ENCODE measurements at places on chromosomes 1 and 21.

GRCh38 chr1:213820362-213821149, 167.2 kb upstream of the PROX1 start:
- no peak for DNase-seq

- DNase-seq = peak; percentile 98
These were observed 252.5 kb upstream of the C1orf105 start for GRCh38 chr1:172167796-172168596.

DNA sequence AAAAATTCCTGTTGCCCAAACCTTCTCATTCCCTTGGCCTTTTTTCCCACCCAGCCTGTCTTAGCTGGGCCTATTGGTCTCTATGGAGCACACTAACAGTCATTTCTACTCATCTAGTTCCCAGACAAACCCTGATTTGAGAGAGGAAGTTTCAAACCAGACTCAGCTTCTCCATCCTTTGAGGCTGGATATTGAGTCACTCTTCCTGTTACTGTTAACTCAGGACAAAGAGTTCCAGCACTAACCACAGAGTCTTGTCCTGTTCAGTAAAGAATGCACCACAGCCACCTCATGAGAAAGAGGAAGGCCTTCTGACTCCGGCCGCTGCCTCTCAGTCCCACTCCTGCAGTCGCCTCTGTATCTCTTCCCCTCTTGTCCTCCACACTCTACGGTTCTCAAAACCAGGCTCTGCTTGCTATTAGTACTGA, 137.8 kb downstream of the PTPRC start:
- peak; percentile 88 for DNase-seq

DNA sequence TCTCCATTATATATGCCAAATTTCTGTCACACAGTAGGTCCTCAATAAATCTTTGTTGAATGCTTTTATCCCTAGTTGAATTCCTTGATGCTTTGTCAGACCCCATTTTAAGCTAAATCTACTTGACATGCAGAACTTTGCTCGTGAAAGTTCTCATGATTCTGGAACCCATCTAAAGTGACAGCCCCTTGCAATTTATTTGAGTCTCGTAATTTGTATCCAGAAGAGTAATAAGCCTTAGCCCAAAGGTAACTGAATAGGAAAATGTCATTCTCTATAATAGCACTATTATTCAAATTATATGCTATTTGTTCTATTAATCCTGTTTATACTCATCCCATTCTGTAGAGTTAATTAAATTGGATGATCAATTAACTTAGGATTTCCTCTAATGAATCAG, 466.6 kb upstream of the OLFM3 start:
- no peak for DNase-seq

DNA sequence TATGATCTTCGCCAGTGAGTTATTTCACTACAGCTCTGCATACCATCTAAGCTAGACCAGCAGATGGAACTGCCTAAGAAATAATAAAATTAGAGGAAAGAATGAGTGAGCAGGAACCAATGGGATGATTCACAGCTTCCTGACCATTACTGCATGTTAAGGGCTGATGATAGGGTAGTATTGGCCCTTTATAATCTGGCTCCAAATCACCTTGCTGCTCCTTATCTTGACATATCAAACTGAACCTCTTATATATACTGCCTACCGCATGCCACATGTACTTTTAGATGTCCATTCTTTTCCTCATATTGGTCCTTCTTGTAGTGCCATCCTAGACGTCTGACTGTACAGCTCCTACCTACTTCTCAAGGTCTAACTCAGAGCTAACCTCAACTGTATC, 524.4 kb downstream of the DPYD start:
- DNase-seq = peak; percentile 19

GRCh38 chr1:50538476-50538875, 115.2 kb upstream of the DMRTA2 start:
- no peak for DNase-seq

DNA sequence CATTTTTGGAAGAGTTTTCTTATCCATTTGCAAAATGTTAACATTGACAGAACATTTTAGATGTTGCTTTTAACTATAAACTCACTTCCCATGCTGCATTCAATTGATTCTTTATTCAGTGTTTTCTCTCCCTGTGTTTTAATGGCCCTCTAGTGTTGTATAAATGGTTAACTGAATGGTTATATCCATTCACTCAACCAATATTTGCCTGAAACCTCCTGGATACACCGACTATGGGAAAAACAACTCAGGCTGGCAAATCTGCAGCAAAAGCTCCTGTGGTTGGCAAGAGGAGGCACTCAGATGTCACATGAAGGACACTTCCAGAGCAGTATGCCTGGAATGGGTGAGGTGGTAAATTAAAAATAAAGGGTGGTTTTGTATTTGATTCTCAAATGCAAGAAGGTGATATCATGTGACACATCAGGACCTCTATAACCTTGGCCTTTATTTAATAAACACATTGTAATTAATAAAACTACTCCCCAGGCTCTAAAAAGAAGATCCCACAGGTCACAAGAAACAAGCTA, 107.6 kb downstream of the BCAR3 start:
- DNase-seq = no peak

- peak; percentile 8 for DNase-seq
These were observed 576.1 kb upstream of the RGS18 start for GRCh38 chr1:191582169-191582568.

DNA sequence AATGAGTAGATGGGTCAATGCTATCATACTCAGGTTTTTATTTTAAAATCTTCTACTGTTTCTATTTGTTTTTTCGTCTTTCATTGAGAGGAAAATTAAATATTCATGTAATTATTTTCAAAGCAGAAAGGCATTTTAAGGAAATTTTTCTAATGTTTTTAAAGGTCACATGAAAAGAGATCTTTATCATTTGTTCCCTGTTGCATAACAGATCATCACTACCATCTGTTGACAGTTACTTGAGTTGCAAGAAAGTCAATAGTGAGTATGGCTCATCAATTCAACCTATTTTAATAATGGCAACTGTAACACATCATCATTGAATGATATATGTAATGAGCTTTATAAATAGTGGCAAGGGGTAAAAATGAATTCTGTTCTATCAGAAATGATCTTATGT, 369.7 kb downstream of the DPYD start:
- DNase-seq = no peak

- peak; percentile 63 for DNase-seq
These were observed 373.8 kb downstream of the TGFB2 start for GRCh38 chr1:218718977-218719376.

DNA sequence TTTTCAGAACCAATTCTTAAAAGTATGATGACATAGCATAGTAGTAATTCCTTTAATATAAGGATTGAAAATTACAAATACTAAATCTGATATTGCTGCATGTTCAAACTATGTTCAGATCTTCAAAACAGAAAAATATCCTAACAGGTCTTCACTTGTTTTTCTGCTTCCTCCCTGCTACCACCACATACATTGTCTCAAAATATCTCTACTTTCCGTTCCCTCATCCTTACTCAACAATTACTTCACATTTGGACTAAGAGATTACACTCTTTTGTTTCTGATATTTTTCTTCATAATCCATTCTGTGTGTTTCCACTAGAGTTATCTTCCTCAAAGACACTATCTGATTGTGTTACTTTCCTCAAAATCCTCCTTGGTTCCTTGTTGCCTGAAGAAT, 125.1 kb downstream of the NEK7 start:
- no peak for DNase-seq

DNA sequence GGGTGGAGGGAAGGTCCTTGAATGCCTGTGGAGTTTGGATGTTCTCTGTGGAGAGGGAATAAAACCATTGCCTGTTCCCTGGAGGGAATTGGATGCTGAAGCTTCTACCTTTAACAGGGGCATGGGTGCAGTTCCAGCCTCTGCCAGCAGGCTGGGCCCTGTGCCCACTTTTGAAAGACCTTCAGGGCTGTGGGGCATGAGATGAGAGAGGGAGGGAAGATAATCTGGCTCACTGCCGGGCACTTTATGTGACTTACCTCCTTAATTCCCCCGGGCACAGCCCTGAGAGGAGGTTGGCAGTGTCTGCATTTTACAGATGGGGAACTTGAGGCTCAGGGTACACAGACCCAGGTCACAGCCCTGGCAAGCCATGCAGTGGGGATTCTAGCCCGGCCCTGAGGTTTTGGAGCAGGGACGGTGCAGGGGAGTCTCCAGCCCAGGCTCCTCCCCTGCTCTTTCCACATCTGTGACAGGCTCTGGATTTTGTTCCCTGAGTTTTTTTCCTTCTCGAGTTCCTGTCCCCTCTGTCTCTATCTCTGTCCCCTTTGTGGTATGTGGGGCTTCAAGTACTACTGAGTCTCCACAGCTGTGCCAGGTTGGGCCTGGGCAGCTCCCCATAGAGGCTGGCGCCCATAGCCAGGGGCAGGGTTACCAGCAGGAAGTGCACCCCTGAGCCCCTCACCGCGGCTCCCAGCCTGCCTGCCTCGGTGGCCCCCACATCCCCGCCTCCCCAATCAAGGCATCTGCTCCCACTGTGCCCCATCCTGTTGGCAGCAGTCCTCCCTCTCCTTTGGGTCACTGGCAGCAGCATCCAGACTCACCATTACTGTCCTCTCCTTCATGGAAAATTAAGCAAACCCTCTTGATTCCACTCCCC, 14.0 kb upstream of the THEMIS2 start:
- DNase-seq = peak; percentile 83

GRCh38 chr1:58928514-58928913, 144.7 kb upstream of the JUN start:
- no peak for DNase-seq

- DNase-seq = no peak
These were observed 15.5 kb downstream of the IBA57 start for GRCh38 chr1:228180959-228181644.

DNA sequence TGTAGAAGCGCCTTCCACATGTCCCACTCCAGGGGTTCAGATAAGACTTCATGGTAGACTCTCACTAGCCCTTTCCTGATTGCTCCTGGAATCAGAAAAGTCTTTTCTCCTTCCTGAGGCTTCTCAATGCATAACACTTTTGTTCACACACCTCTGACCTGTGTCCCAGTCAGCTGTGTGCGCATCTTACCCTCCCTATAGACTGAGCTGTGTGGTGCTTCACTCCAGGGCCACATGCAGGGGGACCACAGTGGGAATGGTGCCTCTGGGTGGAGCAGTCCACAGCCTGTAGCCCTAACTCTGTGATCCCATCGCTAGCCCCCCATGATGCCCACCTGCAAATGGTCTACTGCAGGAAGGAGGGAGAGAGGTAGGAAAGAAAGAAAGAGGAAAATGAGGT, 84.0 kb upstream of the TLR5 start:
- no peak for DNase-seq

GRCh38 chr1:80359666-80360065, 1353.1 kb upstream of the ADGRL4 start:
- no peak for DNase-seq

DNA sequence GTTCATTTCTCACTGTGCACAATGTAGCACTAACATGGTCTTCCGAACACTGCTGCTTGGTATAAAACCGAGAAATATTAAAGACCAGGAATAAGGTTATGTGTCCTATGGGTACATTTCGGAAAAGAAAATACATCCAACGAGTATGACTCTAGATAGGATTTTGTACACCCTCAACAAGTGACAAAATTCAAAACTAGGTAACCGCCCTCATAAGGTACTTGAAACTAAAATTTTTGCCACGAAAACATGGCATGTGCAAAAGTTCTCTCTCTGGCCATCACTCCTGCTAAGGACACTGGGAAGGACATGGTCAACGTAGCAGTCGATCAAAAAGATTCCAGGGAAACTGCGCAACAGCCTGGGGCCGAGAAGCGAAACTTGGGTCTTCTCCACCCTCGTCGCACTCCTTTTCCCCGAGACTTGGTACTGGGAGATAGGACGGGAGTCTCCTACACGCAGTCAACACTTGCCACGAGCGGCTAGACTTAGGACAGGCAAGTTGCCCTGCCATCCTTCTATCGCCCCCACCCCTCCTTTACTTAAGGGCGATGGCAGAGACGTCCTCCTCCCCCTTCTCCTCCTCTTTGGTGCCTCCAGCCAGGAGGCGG, 338 bp upstream of the TOR1AIP1 start:
- DNase-seq = peak; percentile 96

GRCh38 chr1:89578151-89578550, 53.5 kb downstream of the LRRC8B start:
- no peak for DNase-seq

GRCh38 chr1:154155251-154155650, 378 bp upstream of the NUP210L start:
- peak; percentile 63 for DNase-seq

DNA sequence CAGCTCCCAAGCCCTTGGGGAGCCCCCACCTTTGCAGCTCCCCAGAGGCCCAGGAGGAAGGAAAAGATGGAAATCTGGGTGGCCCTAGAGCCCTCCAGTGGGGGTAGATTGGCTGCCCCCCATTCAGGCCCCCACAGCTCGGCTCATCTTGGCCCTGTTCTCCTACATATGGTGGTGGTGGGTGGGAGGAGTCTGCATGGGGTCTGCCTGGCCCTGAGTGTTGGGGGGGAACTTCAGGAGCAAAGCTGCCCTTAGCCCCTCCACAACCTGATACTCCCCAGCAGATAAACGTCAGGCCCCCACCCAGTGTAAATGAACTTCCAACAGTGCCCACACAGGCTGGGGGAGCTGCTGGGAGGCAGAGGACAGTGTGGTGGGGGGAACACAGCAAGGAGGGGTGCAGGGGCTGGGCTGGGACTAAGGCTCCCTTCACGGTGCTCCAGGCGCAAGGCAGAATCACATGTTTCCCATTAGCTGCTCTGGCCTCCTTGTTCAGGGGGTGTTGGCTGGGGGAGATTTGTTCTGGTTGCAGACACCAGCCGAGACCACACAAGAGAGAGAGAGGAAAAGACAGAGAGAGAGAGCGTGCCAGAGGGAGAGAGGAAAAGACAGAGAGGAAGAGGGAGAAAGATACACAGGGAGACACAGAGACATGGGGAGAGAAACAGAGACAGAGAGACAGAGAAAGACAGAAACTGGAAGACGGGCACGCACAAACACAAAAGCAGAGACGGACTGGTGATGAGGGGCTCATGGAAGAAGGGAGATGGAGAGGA, 42.6 kb downstream of the AHDC1 start:
- peak; percentile 49 for DNase-seq

- DNase-seq = peak; percentile 86
These were observed 253.5 kb downstream of the AKT3 start for GRCh38 chr1:243596431-243597062.

DNA sequence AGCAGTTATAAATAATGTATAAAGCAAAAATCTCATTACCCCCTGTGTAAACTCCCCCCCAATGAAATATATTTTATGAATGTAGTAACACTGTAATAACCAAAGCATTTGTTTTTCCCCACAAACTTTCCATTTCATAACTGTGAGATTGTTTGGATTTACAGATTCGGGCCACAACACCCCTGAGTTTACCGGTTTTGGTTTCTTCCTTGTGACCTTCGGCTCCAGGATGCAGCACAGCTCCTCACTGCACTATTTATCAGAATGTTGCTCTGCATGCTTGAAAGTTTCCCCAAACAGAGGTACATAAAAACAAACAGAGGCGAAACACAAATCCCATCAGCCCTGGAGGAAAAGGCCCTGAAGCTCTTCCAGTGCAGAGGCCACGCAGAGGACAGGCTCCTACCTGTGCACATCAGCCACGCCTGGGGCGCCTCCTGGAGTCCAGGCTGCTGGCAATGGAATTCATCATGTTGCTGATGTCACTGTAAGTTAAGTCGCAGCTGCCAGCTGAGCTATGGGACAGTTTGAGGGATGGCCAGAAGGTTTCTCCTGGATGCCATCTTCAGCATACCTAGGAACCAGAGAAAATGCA, 122.0 kb downstream of the LMO4 start:
- DNase-seq = no peak

Measured in fibroblast of the aortic adventitia (primary cell).